Midbrain (tissue), 1 donor: ENCODE measurements at places on chromosomes 2 and 18.

DNA sequence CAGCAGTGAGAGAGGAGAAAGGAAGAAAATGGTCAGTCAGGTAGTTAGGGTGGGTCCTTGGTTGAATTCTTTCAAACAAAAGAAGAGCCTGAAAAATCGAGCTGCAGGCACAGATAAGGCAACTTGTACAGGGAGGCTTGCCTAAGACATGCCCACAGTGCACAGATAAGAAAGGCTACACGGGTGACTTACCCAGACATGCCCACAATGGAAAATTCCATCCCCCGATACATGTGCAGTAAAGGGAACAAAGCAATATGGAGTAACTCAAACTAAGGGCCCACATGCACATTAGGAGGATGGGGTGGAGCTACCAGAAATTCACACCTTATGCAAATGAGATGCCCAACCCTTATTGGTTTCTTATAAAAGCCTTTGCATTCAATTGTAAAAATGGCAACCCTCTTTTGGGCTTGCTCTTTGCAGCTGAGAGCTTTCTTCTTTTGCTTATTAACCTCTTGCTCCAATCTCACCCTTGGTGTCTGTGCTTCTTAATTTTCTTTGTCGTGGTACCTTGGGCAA is 110.3 kb upstream of the RMP24 start:
- no peak for DNase-seq

DNA sequence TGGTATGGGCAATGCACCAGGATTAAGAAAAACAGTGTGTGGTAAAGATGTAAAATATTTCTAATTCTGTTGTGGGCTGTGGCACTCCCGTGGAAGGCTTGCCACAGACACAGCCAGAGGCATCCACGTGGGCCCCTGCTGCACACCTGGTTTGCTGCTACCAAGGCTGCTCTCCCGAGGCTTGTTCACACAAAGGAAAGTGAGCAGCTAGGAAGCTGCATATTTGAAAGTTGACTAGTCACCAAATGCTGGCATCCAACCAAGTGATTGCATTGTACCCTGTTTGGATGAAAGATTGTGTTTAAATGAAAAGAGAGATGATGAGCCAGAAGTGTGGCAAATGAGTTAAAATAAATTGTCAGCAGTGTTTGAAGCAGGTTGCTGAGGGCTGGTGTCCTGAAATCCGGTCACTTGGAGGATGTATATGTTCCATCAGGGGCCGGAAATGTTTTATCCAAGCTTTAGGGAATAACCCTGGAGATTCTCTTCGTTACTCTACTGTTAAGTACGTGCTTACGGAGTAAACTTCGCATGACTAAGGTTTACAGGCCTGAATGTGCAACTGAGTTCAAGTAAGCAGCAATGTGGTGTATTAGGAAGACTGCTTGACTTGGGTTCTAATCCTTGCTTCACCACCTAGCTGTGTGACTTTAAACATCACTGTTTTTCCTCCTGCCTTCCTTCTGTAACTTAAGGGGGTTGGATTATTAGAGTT is 86.1 kb downstream of the MSH2 start:
- DNase-seq = no peak

DNA sequence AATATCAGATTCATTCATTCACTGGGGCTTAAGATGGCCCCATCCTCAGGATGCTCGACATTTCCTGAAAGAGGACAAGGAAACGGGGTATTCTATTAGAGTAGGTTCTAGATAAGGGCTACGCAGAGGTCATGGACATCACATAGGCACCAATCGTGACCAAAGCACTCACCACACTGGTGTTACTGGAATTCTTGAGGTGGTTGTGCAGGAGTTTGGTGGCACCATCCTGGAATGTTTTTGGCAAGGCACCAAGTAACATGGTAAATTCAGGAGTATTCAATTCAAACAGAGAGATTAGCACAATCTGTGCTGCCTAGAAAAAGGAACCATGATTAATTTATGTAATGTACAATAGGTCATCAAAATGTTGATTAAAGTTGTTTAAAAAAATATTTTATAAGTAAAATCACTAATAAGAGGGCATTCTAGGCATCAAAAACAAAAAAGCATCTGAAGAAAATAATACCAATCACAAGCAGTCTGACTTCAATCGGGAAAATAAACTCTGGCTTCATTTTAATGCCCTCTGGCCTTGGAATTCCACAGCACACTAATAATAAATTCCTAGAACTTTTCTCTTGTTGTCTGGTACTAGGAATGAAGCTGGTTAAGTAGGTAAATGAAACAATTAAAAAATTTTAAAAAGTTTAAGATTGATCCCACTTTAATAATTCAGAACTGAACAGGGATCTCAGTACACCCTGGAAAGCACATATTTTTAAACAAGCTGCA is 102.8 kb upstream of the TFCP2L1 start:
- no peak for DNase-seq

DNA sequence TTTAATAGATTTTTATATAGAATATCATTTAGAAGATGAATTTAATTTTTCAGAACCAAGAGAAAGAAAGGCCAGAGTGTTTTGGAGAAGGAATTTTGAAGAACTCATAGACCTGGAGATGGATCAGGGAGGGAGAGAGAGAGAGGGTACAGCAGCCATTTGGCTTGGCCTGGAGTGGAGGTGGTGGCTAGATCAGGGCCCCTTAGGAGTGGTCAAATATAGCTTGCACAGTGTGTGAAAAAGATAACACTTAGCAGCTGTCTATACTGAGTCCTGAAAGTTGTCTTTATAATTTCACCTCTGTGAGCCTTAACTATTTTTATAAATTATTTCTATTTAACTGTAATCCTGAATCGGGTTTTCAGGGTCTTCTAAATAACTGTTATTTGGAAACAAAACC is 38.8 kb upstream of the ACYP2 start:
- DNase-seq = no peak

DNA sequence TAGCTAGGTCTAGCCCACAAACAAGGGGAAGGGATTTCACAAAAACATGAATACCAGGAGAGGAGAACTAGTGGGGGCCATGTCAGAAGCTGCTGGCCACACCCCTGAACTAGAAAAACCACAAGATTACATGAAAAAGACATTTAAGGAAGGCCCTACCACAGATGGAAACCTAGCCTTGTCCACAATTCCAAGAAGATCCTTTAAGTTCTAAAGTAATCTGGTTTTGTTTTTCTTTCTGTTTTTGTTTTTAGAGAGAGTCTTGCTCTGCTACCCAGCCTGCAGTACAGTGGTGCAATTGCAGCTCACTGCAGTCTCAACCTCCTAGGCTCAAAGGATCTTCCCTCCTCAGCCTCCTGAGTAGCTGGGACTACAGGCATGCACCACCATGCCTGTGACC is 34.2 kb upstream of the CAB39 start:
- DNase-seq = no peak

DNA sequence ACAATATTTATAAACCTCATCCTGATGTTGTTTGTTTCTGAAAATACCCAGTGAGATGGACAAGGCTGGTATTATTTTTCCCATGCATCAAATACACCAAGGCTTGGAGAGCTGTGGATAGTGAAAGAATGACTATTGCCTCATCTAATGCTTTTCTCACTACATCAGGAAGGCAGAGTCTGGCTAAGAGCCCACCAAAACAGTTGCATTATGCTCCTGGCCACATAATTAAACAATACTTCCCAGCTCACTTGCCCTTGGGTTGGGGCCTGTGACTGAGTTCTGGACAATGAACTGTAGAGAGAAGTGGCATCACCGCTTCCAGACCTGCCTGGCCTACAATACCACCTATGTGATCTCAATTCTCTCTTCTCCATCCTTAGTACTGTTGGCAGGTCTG is 46.4 kb upstream of the REEP1 start:
- no peak for DNase-seq

DNA sequence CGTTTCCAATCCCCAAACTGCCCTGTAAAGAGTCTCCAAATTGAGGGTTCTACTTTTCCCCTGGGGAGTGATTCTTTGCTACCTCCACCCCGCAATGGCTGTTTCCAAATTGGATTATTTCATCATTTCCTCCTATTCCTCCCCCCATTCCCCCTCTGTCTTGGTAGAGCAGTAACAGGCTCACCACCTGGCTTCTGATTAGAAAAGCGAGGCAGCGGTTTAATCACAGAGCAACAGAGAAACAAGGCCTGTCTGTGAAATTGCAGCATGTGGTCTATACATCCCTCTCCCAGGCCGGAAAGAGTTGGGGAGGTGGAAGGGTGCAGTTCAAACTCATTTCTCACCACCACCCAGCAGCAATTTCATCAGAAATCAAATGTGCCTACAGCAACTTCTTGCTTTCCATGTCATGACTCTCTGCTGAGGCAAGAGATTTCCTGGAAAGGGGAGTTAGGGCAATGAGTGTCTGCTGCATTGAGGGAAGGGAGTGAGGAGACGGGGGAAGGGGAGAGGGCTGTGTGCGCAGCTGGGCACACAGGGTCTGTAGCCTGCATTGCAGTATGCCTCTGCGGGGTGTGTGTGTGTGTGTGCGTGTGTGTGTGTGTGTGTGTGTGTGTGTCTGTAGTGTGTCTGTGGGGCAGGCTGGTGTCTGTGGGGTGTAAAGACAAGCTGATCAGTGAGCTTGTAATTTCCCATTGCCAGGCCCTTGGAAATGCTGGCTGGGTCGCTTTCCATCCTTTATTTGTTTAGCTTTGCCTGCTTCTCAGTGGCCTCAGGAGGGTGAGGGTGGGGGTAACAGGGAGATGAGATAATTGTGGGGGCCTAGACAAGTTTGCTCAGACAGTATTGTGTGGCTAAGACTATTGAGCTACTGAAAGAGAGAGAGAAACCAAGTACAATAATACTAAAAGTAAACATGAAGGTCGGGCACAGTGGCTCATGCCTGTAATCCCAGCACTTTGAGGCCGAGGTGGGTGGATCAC is 13.5 kb upstream of the IGFBP2 start:
- DNase-seq = no peak

- no peak for DNase-seq
Observed at GRCh38 chr2:75243219-75243618, 43.9 kb upstream of the TACR1 start.

DNA sequence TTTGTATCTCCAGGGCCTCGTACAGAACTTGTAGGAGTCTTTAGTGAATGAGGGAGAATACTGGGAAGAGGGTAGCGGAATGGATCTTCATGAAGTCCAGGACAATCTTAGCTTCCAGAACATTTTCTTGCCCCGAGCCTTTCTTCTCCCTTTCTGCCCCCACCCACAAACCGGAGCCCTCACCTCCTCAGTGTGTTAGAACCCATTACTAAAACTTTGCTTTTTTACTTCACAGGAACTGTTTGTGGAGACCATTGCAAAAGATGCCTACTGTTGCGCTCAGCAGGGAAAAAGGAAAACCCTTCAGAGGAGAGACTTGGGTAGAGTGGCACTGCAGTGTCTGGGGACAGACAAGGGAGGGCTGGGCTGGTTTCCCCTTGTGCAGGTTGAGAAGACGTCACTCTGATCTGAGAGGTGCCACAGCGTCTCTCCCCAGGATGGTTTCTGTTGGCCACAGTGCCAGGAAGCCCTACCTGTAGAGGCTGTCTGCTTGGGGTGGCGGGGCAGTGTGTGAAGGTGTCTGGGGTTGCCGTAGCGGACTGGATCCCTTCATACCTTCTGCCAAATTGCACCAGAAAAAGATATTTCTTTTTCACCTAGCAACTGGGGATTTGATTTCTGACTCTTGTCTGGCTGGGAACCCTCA is 786 bp downstream of the POLE4 start:
- no peak for DNase-seq

- DNase-seq = no peak
Observed at GRCh38 chr2:30776831-30777635, 30.2 kb downstream of the CAPN13 start.

DNA sequence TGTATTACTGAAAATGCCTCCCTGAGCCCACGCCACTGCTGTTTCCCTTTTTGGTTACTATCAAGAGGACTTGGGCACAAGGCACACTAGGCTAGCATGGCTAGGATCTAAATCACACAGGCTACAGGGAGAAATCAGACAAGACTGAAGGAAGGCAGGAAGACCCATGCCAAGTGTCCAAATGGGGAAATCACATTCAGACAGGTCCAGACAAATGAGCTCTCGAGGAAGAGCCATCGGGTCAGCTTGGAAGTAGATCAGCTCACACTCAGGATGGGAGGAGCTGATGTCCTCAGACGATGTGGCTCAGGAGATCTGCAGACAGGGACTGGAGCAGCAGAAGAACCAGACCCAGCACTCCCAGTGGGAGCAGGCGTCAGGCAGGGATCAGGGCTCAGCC is 113.2 kb downstream of the COL6A3 start:
- no peak for DNase-seq

- no peak for DNase-seq
Observed at GRCh38 chr2:189118386-189118785, 61.2 kb downstream of the COL5A2 start.

- DNase-seq = peak; percentile 41
Observed at GRCh38 chr2:98412751-98413458, 31.8 kb upstream of the INPP4A start.
